Renal cortex interstitium (tissue), 15 donors: ENCODE measurements at places on chromosomes 11 and 22.

DNA sequence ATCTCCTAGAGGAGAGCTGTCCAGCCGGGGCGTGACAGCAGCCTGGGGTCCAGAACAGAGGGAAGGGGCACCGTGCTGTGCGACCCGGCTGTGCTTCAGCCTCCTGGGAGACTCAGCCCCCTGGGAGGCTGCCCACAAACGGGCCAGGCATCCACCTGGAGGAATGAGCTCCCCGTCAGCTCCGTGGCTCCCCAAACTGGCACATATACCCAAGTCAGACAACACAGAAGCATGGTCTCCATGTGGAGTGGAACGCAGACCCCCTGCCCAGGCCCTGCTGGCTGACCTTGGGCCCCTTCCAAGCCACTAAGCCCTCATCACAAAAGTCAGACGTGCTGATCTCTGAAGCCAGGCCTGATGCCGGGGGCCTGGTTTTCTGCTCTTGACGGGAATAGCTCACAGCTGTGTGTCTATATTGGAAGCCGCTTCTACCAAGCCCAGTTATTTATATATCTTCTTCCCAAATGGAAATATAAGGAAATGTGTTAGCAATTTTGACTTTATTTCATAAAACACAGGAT is 91.7 kb downstream of the BRD1 start:
- no peak for DNase-seq

DNA sequence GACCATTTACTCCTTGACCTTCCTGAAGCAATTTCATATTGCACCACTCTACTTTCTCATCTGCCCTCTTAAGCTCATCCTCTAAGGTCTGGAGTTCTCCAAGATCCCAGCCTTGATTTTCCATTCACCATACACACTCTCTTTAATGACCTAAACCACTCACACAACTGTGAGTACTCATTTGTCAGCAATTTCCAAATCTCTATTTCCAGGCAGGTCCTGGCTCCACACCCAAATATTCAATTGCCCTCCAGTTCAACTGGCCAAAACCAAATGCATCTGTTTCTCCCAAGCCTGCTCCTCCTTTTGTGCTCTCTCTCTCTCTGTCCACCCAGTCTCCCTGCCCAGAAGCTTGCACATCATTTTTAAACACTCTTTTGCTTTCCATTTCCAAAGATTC is 39.6 kb downstream of the NEU3 start:
- no peak for DNase-seq

DNA sequence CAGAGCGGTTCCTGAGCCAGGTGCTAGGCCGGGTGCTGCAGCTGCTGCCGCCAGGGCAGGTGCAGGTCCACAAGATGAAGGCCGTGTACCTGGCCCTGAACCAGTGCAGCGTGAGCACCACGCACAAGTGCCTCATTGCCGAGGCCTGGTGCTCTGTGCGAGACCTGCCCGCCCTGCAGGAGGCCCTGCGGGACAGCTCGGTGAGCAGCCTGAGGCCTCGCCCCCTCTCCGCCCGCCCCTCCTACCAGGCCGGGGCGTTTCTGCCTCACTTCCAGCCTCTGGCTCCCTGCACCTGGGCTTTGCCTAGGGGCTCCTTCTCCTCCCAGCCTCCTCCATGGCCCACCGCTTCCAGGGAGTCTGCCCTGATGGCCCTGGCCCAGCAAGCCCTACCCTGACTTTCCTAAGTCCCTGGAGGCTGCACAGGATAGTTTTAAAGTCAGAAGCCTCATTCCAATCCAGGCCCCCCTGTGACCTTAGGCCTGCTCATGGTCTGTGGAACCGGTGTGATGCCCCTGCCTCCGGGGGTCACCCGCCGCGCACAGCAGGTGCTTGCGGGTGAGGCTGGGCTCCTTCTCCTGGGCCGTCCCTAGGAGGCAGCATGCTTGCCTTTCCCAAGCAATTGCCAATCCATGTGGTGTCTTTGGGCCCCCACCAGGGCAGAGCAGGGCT is 5.5 kb downstream of the TCIRG1 start:
- no peak for DNase-seq

DNA sequence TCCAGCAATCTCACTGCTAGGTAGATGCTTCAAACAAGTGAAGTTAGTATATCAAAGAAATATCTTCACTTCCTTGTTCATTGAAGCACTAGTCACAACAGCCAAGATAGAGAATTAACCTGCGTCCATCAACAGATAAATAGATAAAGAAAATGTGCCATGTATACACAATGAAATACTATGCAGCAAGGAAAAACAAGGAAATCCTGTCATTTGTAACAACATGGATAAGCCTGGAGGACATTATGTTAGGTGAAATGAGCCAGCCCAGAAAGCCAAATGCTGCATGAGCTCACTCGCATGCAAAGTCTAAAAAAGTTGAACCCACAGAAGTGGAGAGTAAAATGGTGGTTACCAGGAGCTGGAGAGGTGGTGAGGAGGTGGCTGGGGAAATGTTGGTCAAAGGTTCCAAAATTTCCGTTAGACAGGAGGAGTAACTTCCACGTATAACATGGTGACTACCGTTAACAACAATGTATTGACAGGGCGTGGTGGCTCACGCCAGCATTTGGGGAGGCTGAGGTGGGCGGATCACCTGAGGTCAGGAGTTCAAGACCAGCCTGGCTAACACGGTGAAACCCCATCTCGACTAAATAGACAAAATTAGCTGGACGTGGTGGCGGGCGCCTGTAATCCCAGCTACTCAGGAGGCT is 23.6 kb upstream of the CARS1 start:
- no peak for DNase-seq

- no peak for DNase-seq
These were observed 1.8 kb upstream of the NAALADL1 start for GRCh38 chr11:65059959-65060824.

- DNase-seq, result no peak
These were observed 6.9 kb upstream of the CATSPER1 start for GRCh38 chr11:66032957-66033735.
